ENCODE measurements at places on chromosomes 13 and 19.
A peak's percentile ranks its signal among the peaks of the same experiment; 100 is the strongest.

GRCh38 chr13:35478271-35479037, 2.0 kb upstream of the MAB21L1 start:
- no peak for DNase-seq

DNA sequence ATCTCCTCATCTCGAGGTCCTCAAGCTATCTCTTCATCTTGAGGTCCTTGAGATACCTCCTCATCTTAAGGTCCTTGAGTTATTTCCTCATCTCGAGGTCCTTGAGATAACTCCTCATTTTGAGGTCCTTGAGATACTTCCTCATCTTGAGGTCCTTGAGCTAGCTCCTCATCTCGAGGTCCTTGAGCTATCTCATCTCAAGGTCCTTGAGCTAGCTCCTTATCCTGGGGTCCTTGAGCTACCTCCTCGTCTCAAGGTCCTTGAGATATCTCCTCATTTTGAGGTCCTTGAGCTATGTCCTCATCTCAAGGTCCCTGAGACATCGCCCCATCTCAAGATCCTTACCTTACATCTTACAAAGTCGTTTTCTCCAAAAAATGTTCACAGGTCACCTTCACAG, 18.7 kb downstream of the VAV1 start:
- no peak for DNase-seq

GRCh38 chr13:21501686-21502085, 42.6 kb upstream of the ZDHHC20 start:
- no peak for DNase-seq

DNA sequence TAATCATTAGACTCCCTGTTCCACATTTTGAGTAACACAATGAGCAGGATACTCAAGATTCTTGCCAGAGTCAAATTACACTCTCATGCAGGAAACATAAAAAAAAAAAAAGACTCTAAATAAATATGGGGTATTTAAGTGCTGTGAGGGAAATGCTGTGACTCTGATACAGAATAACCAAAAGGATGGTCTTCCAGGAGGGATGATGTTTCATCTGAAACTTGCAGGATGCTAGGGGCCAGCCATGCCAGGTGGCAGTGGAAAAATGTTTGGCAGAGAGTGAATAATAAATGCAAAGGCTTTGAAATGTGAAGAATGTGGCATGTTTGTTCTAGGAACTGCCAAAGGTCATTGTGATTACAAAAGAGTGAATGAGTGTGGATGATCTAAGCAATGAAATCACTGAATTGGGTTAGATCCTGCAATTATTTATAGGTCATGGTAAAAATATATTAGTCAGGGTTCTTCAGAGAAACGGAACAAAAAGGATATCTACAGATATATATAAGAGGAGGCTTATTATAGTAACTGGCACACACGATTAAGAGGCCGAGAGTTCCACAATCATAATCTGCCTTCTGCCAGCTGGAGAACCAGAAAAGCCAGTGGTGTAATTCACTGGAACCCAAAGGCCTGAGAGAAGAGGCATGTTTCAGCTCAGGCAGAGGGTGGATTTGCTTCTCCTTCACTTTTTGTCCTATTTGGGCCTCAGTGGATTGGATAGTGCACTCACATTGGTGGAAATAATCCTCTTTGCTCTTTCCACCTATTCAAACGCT, 1832.8 kb upstream of the MIR17HG start:
- peak; percentile 8 for DNase-seq

GRCh38 chr19:16611121-16611520, 16.9 kb downstream of the MED26 start:
- DNase-seq = no peak

DNA sequence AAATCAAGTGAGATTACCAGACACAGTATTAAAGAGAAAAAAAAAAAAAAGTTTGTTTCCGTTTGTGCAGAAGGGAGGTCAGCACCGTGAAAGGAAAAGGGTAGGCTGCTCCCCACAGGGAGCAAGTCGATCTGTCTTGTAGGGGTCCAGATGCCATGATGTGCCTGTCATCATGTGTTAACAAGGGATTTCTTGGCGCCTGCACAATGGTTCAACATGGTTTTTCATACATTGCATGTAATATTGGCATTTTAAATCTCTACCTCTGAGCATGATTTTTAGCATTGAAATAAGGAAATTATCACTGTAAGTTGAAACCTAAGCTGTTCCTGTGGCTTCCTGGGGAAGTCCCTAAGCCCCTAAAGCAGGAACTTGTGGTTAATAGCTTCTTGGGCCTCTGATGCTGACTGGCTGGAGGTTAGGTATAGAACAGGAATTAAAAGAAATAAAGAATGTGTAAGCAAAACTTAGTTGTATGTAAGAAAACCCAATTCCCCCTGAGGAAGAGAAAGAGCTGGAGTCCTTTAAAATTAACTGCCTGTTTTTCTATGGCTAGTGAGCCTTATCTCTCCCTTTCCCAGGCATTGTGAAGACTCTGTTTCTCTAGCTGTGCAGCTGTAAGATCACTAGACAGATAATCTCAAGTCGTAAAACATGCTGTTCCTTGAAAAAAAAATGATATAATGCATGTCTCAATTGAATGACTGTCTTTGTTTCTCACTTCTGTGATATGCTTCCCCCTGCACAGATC, 7.4 kb upstream of the FCGBP start:
- DNase-seq = peak; percentile 38

GRCh38 chr13:95234242-95234641, 67.0 kb downstream of the ABCC4 start:
- DNase-seq = no peak

- DNase-seq = no peak
Measured at GRCh38 chr13:87607266-87607665, 63.9 kb upstream of the SLITRK5 start.

DNA sequence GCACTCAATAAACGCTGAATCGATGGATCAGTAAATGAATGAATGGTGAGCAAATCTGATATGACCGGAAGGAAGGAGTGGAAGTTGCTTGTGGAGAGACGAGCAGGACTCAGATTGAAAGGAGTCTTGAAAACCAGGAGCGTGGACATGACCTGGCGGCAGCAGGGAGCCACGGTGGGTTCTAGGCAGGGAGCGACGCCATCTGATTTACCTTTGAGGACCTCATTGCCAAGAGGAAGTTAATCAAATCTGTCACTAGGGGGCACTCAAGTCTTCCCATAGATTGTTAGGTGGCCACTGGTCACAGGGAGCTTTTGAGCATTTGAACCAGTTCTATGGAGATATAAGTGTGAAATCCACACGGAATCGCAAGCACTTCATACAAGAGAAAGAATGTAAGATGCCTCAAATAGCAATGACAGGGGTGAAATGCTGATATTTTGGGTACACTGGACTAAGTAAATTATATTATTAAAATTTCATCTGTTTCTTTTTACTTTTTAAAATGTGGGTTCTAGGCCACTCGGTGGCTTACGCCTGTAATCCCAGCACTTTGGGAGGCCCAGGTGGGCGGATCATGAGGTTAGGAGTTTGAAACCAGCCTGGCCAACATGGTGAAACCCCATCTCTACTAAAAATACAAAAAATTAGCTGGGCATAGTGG, 9.2 kb upstream of the FBN3 start:
- DNase-seq = peak; percentile 79

GRCh38 chr13:99182439-99182838, 18.2 kb upstream of the UBAC2 start:
- DNase-seq = no peak

DNA sequence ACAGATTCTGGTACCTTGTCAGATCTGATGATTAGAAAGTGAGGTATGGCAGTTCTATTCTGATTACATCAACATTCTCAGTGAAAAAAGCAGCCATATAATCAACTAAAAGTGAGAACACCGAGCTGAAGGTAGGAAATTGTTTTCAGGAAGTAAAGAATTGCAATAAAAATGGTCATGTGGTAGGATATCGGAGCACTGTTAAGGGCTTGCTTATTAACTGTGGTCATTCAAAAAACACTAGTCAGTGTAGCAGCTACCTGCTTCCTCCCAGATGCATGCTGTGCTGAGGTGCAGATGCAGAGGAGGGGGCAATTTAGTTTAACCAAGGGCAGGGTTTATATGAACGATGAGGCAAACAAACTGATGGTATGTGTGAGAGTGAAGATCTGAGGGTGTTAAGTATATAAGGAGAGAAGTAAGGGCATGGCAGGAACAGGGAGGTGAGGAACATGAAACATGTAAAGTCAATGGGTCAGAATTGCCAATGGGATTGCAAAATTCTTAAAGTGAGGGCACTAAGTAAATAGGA, 111.9 kb downstream of the DIAPH3 start:
- no peak for DNase-seq

DNA sequence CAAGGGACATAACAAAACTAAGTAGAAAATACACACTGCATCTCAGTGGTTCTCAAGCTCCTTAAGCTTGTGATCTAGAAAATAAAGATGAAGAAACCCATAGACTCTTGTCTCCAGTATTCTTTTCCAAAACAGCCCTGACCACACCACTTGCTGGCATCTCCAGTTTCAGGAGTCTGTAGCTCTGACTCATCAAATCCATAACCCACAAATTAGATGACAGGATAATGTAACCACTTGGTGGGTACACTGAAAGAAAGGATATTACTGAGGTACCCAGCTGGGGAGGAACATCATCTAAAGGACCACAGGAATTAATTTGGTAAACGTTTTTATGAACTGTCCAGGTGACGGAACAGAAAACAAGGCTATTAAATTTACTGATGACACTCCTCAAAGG, 214.7 kb downstream of the VWA8 start:
- DNase-seq = peak; percentile 79

DNA sequence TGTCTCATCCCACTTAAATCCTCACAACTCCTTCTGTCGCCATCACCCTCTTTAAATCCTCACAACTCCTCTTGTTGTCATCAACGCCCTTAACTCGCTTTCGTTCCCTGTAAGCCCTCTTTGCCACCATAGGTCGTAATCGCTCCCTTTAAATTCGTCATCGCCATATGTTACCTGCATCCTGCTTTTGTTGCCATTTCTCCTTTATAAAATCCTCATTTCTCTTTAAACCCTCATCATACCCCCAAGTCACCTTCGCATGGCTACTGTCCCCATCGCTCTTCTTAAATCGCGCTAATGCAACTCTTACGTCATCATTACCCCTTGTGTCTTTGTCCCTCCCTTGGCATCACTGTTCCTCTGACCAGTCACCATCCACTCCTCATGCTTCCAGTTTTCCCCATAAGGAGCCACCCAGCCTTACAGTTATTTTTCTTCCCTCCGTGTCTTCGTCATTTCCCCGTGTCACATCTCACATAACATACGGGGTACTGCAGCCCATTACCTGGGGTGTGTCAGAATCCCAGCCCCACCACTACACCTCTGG, 539 bp downstream of the PLD3 start:
- peak; percentile 52 for DNase-seq

DNA sequence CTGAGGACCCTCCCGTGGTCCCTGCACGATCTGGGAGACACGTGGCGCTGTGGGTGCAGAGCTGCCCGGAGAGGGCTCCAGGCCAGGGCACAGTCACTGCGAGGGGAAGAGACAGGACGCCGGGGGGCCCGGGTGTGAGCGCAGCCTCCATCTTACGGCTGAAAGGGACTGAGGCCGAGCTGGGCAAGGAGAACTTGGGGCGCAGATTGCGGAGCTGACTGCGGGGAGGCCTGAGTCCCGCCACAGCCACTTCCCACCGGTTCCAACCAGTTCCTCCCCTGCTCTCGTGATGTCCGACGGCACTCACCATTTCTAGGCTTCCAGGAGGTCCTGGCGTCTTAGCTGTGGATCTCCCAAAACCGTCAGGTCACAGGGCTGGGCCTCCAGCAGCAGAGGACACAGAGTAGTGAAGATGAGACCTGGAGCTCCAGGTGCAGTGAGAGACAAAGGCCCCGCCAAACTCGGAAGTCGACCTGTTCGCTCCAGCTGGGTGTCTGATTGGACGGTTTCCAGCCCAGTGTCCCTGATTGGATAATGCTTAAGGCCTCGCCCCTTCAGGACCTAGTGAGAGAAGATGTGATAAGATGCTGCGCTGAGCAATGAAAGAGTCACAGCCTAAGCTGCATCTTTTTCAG, 4.8 kb upstream of the ZNF253 start:
- DNase-seq = no peak

GRCh38 chr13:42762917-42763316, 18.5 kb upstream of the FAM216B start:
- peak; percentile 98 for DNase-seq

DNA sequence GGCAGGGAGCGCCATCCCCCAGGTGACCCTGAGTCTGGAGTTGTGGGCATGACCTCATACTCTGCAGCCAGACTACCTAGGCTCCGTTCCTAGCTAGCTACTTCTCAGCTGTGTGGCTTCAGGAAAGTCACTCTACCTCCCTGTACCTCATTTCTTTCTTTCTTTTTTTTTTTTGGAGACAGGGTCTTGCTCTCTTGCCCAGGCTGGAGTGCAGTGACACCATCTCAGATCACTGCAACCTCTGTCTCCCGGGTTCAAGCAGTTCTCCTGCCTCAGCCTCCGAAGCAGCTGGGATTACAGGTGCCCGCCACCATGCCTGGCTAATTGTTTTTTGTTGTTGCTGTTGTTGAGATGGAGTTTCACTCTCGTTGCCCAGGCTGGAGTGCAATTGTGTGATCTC, 15.0 kb downstream of the PLIN3 start:
- DNase-seq = no peak

DNA sequence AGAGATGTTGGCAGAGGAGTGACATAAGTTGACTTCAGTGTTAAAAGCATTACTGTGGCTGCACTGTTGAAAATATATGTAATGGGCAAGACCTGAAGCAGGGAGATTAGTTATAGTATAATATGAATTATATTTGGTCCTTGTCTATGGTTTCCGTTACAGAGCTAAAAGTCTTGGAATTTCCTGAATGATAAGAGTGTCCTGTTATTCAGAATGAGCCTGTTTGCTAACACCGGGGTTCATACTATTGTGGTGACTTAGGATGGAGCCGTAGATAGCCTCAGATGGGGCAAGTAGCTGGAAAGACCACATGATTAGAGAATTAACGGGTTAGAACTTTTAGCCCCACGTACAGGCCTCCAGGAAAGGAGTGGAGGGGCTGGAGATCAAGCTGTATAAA, 5.7 kb downstream of the USPL1 start:
- DNase-seq = no peak

All from IMR-90 (cell line).